Glutamatergic neuron (in vitro differentiated cells): ENCODE measurements at places on chromosomes 1 and 21.

GRCh38 chr1:236156512-236157208 lies 14.3 kb downstream of the GPR137B start:
- no peak for DNase-seq

DNA sequence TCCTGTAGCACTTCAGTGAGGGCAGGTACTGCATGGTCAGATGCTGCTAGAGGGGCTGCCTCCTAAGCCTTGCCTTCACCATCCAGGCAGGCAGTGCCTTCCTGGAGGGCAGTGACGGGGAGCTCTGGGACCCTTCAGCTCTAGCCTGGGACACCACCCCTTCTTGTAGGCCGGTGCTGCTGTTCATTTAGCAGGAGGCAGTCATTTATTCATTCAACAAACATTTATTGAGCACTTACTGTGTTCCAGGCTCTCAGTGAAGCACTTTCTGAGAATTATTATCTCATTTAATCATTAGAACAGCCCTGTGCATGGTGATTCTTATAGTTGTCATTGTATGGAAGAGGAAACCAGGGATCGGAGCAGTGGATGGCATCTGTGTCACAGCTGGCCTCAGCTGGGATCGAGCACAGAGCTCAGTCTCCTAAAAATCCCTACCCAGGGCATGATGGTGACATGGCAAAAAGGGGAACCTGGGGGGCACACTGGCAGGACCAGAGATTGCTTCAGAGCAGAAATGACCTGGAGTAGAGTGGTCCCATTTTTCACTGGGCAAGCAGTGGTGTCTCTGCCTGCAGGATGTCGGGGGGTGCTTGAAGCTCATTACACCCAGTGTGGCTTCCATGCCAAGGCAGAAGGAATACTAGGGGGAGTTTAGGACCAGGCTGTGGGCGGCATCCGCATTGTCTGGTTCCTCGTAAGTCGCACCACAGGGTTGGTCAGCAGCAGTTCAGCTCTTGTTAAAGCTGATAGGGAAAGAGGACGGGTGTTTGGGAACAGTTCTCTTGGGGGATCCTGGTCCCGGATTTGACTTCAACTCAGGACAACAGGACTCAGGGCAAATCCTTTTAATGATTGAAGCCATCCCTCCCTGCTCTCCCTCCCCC lies 28.8 kb downstream of the ARHGEF10L start:
- DNase-seq: no peak

DNA sequence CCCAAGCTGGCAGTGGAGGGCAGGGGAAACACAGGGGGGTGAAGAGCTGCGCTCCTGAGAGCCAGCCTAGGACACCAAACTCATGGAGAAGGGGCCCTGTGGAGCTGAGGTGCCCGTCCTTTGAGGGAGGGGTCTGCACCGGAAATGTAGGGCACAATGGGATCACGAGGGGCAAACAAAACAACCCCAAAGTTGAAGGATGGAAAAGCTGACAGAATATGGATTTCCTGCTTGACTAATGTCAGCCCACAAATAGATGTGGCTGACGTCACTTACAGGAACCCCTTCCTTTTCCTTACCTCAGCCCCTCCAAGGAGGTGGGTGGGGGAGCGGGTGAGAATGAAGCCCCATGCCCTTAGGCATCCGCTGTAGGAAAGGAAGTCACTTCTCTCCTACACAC lies 110.9 kb downstream of the KCNN3 start:
- no peak for DNase-seq

DNA sequence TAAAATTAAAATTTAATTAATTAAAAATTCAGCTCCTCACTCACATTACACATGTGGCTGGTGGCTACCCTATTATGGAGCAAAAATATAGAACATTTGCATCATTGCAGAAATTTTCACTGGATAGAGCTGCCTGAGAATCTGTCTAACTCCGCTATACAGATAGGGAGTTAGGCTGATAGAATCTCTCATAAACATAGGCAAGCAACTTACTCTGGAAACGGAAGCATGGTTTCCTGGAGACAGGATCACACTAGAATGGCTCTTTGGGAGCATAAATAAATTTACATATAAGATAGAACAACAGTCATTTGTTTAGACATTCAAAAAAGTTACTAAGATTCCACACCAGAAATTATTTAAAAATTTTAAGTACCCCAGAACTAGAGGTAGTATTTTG lies 12.2 kb upstream of the LAMC2 start:
- DNase-seq: no peak

- peak; percentile 97 for DNase-seq
These were observed at the start of gene LCA5L for GRCh38 chr21:39445321-39446269. Gene LCA5L, minus strand, starts transcription at chr21:39445778. Its CDS starts 17,285 bp downstream, at chr21:39428493.

DNA sequence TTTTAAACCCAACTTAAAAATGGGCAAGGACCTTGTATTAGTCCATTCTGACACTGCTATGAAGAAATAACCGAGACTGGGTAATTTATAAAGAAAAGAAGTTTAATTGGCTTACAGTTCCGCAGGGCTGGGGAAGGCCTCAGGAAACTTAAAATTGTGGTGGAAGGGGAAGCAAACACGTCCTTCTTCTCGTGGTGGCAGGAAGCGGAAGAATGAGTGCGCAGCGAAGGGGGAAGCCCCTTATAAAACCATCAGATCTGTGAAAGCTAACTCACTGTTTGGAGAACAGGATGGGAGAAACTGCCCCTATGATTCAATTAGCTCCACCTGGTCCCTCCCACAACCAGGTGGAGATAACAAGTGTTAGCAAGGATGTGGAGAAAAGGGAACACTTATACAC lies 237.7 kb downstream of the SEC16B start:
- DNase-seq: no peak

- DNase-seq: peak; percentile 11
These were observed 2.1 kb downstream of the TTC22 start for GRCh38 chr1:54798769-54799641.

DNA sequence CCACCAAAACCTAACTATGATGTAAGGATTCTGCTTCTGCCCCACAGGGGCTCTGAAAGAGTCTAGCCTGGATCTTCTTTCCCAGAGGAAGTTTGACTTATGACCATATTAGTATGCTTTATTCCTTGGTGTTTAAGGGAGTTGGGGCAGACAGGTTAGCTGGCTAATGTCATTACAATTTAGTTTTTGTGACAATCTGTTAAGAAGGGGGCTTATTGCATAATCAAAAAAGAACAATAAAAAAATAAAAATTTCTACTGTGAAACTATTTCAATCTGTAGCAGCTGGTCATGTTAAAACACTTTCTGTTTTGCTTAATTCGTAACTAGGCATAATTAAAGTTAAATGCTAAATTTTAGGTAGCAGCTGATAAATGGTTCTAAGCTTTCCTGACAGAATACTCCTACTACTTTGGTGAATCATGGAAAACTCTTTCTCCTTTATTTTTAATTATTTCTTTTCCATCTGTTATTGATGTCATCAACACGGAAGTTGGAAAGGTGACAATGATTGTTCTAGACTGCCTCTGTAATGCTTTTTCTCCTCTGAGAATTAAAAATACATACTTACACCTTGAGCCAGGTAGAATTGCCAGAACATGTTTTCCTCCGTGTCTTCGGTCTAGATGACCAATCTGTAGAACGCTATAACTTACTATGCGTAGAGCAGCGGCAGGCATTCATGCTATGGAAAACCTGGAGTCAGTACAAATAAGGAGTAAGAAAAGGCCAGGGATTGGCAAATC lies 18.6 kb downstream of the DYRK3 start:
- no peak for DNase-seq

GRCh38 chr21:25909341-25909740 lies 174.6 kb downstream of the GABPA start:
- DNase-seq: no peak

DNA sequence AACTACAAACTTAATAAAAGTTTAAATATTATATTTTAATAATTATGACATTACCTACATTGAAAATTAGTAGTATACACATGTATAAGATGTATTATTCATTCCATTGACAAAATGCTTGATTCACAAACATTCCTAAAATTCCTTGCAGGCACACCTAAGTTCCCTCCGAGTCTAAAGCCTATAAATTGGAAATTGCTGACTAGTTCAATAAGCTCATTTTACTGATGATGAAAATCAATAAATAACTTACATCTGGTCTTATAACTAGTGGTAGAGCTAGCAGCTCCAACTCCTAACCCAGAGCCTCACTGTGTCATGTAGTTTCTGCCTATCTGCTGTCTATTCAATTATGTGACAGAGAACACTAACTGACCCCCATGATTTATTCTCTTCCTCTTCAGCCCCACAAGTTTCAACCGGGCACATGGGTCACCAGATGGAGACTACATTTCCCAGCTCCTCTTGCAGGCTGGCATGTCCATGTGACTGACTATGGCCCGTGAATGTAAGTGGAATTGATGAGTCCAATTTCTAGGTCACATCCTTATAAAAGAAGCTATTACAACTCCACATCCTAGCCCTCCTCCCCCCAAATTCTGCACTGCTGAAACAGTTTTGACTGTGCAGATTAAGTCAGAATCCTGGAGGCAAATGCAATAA lies 29.6 kb upstream of the LRRC8D start:
- DNase-seq: no peak

DNA sequence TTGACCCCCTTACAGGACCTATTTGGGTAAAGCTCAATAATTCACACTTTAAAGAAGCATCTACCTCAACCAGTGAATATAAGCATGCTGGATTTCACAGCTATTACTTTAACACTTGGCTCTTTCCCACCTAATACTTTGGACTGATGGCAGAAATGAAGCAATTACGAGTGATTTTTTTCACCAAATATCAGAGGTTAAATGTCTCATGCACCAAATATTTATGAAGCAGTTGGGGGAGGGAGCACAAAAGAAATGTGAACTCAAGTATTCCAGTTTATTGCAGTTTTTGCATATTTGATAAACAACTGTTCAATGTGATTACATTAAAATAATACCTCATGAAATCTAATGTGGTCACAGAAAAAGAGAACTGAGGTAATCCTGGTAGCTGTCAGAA lies 223.6 kb downstream of the LRRC7 start:
- no peak for DNase-seq
